ENCODE measurements at places on chromosomes 1 and 21.

GRCh38 chr1:43314233-43314632 is 13.5 kb downstream of the TIE1 start:
- DNase-seq = no peak

- no peak for DNase-seq
Measured at GRCh38 chr1:86227026-86227425, 70.5 kb upstream of the COL24A1 start.

GRCh38 chr1:241310451-241310850 is 46.6 kb downstream of the RGS7 start:
- no peak for DNase-seq

DNA sequence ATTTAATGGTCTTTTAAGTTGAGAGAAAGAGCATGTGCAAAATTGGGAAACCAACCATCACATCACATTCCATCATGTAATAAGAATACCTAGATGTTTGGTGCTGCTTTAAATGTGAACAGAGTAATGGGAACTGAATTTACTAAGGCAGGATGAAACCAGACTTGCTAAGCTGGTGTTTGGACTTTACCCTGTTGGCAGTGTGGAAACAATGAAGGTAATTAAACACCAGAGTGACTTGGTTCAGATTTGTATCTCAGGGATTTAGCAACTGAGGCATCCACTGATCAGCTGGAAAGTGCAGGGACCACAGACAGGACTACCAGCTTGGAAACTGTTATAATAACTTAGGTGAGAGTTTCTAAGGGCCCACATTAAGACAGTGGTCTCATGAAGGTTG is 263.4 kb downstream of the OLFM3 start:
- no peak for DNase-seq

DNA sequence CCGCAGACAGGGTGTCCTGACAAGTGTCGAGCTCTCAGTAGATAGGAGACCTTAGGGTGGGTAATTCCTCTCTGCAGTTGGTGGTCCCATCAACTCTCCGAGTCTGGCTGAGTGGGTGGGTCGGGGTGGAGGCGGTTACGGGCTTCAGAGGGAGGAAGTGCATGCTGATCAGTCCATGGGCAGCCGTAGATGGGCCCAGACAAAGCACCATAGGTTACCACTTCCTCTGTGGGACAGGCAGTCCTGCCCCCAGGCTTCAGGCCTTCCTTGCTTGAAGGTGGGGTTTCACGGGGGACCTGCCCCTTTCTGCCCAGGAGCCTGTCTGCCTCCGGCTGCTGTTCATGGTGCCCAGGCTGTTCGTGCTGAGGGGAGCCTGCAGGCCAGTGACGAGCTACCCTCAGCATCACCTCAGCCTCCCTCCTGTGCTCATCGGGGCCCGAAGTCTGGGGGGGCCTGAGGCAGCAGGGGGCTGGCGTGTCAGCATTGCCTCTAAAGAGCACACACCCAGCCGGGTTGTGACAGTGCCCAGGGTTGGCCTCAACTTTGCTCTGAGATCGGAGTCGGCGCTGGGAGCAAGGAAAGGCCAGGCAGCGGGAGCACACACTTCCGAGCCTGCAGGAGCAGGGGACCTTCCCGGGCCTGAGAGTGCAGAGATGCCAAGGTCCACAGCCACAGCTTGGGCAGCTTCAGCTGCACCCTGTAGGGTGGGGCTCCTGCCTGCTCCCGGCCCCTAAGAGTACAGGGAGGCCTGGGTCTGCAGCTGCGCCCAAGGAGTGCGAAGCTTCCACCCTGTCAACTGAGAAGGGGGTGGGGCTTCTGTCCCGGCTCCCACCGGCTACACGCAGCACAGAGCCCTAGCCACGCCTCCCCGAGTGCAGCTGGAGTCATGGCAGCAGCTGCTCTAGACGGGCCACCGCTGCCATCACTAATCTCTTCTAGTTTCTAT is 225.4 kb upstream of the NRIP1 start:
- DNase-seq = no peak

DNA sequence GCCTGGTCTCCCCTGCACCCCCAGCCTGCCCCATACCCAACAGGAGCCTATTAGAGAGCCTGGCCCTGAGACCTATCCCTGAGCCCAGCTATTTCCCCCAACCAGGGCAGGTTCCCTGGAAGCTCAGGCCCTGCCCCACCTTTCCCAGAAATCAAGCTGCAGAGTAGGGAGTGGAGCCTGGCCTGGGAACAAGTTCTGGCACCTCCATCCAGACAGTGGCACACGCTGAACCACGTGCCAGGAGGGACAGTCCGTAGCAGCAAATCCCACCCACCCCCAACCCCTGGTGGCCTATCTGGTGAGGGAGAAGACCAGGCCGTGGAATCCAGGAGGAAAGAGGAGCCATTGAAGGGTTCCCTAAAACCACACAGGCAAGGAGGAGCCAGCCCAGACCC is 22.6 kb downstream of the TNNT2 start:
- DNase-seq = no peak

- no peak for DNase-seq
Measured at GRCh38 chr1:209600541-209600940, 17.0 kb downstream of the CAMK1G start.

GRCh38 chr1:151472856-151473731 is 13.8 kb upstream of the POGZ start:
- no peak for DNase-seq

DNA sequence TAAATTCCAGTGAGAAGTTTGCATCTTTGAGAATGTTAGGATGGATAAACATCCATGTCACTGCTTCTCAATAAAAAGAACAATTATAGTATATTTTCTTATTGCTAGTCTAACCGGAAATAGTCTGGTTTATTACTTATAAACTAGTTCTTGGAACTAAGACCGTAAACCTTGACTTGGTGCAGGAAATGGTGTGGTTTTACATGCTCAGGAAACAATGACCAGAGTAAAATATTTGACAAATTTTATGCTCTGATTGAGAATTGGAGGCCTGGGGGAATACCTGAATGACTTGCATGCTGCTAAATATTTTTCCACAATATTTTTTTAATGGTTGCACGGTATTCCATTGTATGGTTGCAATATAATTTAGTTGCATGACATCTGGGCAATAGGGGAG is 76.3 kb downstream of the XCL2 start:
- DNase-seq = no peak
